ENCODE measurements at places on chromosomes 4 and X.

GRCh38 chrX:153401133-153401764 is at the start of gene PNMA6E:
Gene PNMA6E, minus strand, starts transcription at chrX:153401350. Its CDS starts 2,501 bp downstream, at chrX:153398849.
- DNase-seq: no peak

GRCh38 chrX:65688403-65688871 is 21.0 kb downstream of the MSN start:
- no peak for DNase-seq

DNA sequence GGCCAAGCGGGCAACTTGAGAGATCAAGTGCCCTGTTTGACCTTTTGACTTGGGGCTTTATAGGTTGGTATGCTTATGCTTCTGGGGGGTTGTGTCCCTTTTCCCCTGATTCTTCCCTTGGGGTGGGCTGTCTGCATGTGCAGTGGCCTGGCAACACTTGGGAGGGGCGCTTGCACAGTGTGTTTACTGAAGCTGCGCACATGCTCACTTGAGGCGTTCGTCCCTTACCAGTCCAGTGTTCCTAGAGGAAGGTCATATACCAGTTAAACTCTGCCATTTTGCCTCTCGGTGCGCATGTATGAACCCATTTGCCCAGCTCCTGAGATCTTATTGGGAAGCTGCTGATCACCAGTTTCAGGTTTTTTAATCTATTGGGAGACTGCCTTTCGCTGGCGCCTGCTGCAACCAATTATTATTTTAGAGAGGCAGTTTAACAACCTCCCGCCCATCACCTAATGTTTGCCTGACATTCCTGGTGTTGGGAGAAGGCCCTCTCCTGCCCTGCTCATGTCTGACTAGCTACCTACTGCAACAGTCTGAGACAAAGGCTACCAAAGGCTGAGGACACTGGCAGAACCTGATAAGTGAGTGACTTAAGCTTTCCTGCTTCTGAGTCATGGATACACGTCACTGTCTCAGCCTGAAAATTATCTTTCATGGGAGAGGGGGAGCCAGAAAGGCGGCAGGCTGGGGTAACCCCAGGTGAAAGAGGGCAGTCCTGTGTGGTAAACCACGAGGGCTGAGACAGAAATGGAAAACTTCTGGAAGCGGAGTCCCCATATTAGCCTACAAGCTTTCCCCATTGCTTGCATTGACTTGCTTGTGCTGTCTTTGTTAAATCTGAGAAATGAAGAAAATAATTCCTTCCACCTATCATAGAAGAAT is 97.6 kb downstream of the CPE start:
- DNase-seq: no peak

GRCh38 chrX:34365471-34365870 is 233.4 kb upstream of the FAM47A start:
- no peak for DNase-seq

GRCh38 chr4:162506253-162506652 is 342.5 kb upstream of the FSTL5 start:
- DNase-seq: no peak

DNA sequence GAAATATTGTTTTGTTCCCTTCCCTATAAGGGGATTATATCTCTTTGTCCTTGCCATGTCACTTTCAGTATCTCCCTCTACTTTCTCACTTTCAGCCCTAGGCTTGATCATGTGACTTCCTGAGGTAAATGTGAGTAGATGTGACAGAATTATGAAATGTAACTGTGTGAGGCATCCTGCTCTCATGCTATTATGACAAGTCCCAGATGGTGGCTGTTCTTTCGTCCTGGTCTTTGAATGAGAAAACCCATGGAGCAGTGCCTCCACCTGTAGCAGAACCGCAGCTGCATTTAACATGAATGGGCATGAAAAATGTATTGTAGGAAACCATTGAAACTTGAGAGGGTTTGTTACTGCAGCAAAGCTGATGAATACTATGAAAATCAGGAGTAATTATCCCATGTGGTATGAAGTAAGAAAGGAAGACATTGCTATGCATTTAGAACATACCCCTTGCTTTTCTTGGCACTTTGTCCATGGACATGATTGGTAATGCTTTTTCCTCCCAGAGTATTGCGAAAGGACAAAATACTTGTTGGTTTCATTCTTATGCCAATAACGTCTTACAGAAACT is 202.2 kb upstream of the GPRIN3 start:
- no peak for DNase-seq

DNA sequence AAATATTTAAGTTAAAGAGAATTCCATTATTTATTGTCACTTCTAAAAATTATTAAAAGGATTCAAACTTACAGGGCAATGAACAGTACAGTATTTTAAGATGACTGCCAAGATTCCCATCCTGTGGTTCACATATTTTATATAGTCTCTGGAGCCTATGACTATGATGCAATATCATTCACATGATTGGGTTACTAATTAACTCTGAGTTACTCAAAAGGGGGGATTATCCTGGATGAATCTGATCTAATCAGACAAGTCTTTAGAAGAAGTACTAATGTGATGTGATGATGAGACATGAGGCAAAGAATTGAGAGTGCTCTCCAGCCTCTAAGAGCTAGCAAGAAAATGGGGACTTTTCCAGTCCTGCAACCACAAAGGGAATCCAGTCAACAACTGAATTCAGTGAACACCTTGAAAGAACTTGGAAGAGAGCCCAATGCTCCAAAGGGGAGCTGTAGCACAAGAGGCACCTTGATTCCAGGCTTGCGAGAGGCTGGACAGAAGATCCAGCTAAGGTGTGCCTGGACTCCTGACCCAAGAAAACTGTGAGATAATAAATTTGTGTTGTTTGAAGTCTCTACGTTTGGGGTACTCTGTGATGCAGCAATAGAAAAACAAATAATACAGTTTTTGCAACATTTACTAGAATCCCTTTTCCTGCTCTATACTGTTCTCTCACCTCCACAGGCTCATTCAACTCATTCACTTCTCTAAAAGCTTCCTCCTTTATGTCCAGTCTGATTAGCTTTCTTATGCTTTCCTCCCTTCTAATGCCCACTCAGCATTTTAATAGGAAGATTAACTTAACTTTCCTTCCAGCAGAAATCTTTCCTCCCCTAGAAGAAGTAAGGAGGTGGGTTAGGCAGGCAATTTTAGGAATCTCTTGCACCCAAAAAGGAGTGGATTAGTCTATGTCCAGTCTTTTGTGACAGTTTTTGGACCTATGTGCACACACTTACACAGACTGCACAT is 133.8 kb upstream of the LCORL start:
- no peak for DNase-seq
